ENCODE measurements at places on chromosomes 16 and 17. TPM values are rescaled to one million over a fixed set of nuclear protein-coding genes. Genes with fewer than 3 reads are reported as not detected.
A peak's percentile ranks its signal among the peaks of the same experiment; 100 is the strongest.

HSD11B2 gene
- 139 TPM for total RNA-seq

NBR1 gene
- total RNA-seq = 88.9 TPM

CCDC182 gene
- total RNA-seq = not detected

TMEM114 gene
- total RNA-seq = not detected

TIGD7 gene
- total RNA-seq = 7.5 TPM

NPIPA5 gene
- 11.0 TPM for total RNA-seq

C16orf96 gene
- total RNA-seq = 0.16 TPM

COIL gene
- total RNA-seq = 14.2 TPM

ALOX12 gene
- not detected for total RNA-seq

DOC2B gene
- 21.6 TPM for total RNA-seq

DNA sequence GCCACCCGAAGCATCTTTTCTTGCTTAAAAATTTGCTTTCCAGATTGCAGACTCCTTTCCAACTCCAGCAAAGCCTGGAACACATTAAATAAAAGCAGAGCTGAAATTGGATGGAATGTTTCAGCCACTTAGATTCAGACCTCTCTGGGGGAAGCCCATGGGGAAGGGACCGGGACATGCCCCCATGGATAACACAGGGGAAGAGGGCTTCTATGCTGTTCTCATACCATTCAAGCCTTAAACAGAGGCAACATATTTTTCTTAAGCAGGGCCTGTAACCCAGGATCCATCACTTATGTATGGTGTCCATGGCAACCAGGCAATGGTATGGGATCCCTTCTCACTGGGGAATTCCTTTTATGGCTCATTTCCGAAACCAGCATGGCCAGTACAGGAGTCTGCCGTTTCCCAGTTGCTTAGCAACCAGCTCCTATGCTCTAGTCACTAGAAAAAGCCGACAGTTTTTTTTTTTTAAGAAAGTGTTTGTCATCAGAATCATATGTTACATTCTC, 62.0 kb upstream of the MARCHF10 start:
- peak; percentile 58 for DNase-seq

DNA sequence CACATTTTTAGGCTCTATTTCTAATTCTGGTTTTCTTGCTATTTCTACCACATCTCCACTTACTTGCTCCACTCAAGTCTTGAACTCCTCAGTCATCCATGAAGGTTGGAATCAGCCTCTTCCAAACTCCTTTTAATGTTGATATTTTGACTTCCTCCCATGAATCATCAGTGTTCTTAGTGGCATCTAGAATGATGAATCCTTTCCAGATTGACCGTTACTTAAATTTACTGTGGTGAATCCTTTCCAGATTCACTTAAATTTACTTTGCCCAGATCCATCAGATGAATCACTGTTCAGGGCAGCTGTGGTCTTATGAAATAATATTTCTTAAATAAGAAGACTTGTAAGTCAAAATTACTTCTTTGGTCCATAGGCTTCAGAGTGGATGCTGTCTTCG, 32.4 kb downstream of the CLTC start:
- DNase-seq = no peak

DNA sequence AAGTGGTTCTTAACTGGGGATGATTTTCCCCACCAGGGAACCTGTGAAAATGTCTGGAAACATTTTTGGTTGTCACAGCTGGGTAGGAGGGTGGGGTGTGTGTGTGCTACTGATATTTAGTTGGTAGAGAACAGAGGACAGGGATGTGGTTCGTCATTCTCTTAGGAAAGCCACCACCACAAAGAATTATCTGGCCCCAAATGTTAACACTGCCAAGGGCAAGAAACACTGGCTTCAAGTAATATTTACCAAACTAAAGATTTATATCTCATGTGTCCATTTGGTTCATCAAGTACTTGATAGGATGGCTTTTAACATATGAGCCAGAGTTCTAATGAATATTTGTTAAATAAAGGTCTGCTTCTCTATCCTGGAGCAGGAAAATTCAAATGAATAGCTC, 19.5 kb downstream of the MPHOSPH6 start:
- no peak for DNase-seq

- no peak for DNase-seq
These were observed 1.7 kb downstream of the ADGRG5 start for GRCh38 chr16:57544124-57544653.

- DNase-seq = no peak
These were observed 263.5 kb upstream of the AXIN2 start for GRCh38 chr17:65824901-65825300.

DNA sequence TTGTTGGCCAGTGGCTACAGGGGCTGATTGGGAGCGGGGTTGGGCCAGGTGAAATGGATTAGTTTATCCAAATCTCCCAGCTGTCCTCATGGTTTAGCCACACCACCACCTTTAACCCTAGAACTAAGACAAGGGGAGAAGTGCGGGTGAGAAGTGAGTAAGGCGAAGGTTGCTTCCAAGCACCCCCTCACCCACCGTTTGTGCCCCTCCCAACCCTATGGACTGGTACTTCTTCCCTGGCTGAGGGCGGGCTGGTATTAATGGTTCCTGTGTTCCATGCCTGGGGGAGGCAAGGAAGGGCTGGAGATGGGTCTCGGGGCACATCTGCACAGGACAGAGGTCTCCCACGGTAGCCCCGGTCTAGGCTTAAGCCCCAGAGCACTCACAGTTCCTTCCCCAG, 25.1 kb downstream of the NT5M start:
- no peak for DNase-seq

GRCh38 chr17:27748360-27748825, 51.9 kb downstream of the NOS2 start:
- no peak for DNase-seq

GRCh38 chr17:35073991-35074627, 10.6 kb upstream of the RFFL start:
- no peak for DNase-seq

- DNase-seq = no peak
These were observed 19.6 kb downstream of the RNF135 start for GRCh38 chr17:30990458-30990857.

GRCh38 chr16:57406881-57407280, 2.3 kb downstream of the CCL17 start:
- DNase-seq = no peak

DNA sequence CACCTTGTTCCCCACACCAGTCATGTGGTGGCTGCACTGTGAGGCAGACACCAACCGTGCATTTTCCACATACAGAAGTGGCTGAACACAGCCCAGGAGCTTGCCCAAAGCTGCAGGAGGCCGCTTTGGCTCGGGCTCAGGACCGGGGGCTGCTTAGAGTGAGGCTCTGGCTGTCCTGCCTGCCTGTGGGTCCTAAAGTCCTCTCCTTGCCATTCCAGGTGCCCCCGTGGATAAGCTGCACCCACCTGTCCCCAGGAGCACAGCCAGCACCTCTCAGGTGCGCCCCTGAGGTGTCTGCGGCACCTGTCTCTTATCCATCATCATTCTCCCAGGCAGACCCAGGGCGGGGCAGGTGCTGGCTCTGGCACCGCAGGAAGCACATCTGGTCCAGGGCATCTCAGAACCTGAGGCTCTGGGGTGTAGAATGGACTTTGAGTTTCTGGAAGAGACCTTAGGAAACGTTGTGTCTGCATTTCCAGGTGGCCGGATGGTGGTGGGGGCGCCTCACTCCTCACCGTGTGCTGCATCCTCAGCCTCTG, 180.5 kb upstream of the ZNF469 start:
- no peak for DNase-seq

DNA sequence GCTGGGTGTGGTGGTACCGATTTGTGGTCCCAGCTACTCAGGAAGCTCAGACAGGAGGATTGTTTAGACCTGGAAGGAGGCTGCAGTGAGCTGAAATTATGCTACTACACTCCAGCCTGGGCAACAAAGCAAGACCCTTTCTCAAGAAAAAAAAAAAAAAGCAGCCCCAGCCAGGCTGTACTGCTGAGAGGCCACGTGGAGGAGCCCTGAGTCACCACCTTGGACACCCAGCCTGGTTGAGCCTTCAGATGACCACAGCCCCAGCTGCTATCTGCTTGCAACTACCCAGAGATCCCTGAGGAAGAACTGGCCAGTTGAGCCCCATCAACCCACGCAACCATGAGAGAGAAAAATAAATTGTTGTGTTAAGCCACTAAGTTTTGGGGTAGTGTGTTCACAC, 23.6 kb upstream of the GPRC5C start:
- no peak for DNase-seq

GRCh38 chr17:7502987-7503386, 18.8 kb downstream of the POLR2A start:
- DNase-seq = no peak

GRCh38 chr16:66401610-66402009, 25.5 kb upstream of the BEAN1 start:
- no peak for DNase-seq

DNA sequence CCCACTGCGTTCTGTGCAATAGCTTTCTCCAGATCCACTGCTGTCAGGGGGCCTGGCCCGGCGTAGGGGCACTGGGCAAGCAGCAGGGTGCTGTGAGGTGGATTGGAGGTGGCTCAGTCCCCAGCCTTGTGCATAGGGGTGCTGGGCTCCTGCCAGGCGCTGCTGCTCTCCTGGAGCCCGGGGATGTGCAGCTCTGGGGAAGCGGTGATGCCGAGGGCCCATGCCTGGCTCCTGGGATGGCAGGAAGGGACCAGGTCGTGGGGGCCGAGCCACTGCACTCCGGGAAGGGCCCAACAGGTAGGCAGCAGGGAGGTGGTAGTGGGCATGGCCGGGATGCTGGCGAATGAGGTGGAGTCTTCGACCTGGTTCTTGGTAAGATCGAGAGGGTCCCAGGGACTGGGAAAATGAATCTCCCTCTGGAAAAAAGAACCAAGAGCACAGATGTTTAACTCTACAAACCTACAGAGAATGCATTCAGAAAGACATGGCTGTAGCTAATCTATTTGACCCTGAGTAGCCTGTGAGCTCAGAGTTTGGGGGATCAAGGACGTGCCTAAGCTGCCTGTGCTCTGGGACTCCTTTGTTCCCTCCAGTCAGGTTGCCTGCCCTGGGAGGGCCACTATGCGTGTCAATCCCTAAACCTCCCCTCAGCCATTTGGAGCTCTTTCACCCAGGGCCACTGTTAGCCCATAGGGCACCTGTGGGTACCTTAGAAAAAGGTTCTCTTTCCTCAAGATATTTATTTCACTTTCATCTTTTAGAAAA, 6.6 kb upstream of the SUPT4H1 start:
- no peak for DNase-seq

- DNase-seq = no peak
These were observed 1.9 kb upstream of the NFAT5 start for GRCh38 chr16:69563605-69564580.

- no peak for DNase-seq
These were observed 71.2 kb upstream of the ERCC4 start for GRCh38 chr16:13848795-13849194.

- no peak for DNase-seq
These were observed 7.6 kb upstream of the RPH3AL start for GRCh38 chr17:360092-360750.

DNA sequence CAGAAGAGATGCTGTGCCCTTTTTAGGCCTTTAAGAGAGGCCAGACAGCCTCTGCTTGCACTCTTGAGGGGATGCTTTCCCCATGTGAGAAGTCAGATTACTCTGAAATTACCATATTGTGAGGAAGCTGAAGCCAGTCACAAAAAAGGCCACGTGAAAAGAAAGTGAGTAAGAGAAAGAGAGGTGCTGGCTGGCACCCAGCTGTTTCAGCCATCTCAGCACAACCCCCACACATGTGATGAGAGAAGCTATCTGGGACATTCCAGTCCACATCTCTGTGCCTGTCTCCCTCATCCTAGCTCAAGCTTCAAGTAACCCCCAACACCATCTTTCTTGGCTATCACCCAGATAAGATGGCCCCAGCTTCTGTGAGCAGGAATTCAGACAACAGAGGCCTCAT, 131.4 kb downstream of the HS3ST2 start:
- no peak for DNase-seq

GRCh38 chr17:27473748-27474609, 17.7 kb downstream of the KSR1 start:
- DNase-seq = no peak

- no peak for DNase-seq
These were observed 2.2 kb upstream of the CLDN9 start for GRCh38 chr16:3010510-3010909.

DNA sequence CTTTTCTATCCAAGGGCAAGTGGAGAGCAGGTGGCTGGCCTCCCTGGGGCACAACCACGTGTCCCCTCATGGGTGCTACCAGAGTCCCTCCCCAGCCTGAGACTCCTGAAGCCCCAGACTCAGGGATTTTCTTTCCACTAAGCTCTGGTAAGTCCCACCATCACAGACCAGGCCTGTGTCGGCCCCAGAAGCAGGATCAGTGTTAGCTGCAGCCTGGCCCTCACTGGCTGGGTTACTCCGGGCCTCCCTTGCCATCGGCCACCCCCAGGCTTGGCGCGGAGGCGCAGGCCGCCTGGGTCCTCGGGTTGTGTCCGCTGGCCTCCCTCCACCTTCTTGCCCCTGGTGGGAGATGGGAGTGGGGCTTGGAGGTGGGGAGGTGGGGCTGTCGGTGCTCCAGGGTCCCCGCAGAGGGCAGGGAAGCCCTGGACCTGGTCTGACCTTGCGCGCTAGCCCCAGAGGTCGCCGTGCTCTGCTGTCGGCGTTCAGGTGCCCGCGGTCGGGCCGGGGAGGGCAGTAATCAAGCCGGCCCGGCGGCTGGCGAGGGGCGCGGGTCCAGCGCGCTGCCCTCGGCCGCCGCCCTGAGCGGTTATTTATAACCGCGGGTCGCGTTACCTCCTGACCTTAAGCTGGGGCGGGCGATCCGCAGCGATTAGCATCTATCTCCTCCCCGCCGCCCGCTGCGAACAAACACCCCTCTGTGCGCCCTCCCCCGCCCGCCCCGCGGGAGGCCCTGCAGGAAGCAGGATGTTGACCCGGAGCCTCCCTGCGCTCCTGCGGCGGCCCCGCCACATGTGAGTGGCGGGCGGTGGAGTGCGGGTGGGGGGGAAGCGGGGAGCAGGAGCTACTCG, 78.1 kb upstream of the TOB1 start:
- peak; percentile 92 for DNase-seq

DNA sequence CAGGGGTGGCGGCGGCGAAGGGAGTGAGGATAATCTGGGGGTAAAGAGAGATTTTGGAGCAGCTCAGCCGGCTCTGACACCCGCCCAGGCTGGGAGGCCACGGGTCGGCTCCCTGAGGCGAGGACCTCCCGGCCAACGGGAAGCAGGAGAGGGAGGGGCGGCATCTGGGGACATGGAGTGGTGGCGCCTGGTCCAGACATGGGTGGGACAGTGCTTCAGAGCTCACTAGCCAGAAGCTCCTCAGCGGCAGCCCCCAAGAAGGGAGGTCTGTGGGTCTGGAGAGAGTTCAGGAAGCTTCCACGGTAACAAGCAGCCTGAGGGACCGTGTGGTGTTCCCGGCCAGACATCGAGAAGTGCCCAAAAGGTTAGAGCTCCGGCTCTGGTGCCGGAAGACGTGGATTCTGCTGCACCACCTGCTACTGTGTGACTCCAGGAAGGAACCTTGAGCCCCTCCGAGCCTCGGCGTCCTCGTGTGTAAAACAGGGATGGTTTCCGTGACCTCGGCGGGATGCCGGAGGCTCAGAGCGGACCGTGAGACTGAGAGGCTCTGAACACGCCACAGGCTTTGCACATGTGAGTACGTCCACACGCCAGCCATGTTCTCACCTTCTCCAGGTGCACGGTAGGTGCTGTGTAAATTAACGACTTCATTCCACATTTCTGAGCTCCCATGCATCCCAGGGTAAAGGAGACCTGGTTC, 56.9 kb downstream of the TIMM22 start:
- no peak for DNase-seq

- DNase-seq = peak; percentile 45
These were observed 41.4 kb downstream of the RPH3AL start for GRCh38 chr17:311119-311782.
